ENCODE measurements at places on chromosomes 6 and 20. TPM values are rescaled to one million over a fixed set of nuclear protein-coding genes. Genes with fewer than 3 reads are reported as not detected.

DNA sequence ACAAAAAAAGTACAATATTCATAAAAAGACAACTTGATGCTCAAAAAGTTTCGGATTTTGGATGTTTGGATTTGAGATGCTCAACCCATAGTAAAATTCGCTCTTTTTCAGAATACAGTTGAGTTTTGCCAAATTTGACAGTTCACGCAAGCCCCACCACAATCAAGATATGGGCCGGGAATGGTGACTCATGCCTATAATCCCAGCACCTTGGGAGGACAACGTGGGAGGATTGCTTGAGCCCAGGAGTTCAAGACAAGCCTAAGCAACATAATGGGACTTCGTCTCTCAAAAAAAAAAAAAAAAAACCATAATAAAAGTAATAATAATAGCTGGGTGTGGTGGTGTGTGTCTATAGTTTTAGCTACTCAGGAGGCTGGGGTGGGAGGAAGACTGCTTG is 51.3 kb downstream of the PHF20 start:
- no peak for DNase-seq

DNA sequence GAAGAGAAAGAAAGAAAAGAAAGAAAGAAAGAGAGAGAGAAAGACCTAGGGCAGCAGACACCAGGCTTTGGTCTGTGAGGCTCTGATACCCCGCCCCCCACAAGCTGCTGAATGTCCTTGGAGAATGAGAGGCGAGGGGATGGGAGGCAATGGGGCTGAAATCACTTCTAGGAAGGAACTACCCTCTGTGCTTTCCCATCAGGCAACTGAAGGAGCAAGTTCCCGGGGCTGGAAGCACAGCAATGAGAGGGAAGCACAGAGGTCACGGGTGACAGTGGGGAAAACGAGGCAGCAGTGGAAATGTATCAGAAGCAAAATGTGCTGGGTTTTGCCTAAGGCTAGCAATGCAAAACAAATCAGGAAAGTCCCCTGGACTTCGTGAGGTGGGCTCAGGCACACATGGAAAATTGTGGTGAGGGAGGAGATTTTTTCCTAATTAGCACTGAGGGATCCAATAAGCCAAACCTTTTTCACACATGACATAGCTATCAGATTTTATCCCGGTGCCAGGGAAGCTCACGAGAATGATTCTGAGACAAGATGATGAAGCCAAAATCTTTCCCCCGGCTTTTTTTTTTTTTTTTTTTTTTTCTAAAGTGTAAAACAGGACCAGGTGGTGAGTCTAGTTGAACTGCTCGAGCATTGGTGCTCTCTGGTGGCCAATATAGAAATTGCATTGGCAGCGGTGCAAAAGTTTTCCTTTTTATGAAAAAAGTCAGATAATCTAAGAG is 16.8 kb upstream of the ARFGEF2 start:
- DNase-seq: no peak

DNA sequence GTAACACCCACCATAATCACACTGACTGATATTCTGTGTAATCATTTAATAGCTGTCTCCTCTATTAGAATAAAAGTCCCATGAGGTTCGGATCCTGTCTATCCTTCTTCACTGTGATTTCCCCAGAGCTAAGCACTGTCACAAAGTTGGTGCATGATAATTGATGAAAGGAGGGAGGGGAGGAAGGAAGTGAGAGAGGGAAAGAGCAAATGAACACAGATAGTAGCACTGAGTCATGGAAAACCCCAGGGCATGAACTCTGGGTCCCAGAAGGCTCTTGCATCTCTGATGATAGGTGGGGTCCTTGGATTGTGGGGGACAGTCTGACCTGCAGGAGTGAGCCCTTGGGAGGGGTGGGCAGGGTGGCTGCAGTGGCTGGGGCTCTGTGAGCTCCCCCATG is 294.1 kb downstream of the LRFN2 start:
- no peak for DNase-seq

DNA sequence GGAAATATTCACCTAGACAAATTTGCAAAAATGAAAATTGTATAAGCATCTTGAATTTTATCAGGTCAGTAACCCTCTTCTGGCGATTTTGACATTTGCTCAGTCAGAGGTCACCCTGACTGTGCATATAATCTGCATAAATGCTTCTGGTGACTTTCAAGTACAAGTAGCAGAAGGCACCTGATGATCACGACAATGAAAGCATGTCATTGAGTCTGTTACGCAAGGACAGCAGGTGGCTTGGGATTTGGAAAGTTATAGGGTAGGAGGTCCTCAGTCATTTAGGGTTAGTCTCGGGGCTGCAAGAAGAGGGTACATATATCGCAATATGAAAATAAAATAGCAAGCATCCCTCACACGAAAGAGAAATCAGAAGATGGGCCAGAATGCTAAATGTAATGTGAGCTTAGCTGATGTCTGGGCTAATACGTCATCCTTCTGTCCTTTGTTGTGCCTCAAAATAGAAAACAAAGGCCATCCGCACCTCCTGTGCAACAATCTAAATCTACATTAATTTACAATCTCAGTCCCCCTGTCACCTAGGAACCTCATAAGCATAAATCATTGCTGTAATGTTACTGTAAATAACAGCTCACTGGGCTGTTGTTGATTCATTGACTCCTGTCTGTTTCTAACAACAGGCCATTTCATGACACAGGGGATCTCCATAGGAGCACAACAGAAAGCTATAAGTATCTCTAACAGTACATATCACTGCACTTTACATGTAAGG is 155.2 kb upstream of the RSPO3 start:
- no peak for DNase-seq

DNA sequence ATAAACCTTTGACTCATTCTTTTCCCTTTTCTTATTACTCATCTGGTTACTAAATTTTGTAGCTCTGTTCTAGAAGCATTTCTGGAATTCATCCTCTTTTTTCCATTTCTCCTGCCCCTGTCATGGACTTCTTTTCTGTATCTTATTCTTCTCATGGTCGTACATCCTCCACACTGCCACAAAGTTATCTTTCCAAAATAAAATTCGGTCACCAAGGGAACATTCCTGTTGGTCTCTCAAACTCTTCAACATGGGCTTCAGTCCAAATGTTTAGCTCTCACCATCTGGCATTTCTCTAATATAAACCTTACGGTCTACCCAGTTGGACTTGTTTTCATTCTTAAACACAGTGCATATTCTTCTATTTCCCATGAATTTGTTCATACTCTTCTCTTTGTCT is 428.8 kb upstream of the ID4 start:
- no peak for DNase-seq

DNA sequence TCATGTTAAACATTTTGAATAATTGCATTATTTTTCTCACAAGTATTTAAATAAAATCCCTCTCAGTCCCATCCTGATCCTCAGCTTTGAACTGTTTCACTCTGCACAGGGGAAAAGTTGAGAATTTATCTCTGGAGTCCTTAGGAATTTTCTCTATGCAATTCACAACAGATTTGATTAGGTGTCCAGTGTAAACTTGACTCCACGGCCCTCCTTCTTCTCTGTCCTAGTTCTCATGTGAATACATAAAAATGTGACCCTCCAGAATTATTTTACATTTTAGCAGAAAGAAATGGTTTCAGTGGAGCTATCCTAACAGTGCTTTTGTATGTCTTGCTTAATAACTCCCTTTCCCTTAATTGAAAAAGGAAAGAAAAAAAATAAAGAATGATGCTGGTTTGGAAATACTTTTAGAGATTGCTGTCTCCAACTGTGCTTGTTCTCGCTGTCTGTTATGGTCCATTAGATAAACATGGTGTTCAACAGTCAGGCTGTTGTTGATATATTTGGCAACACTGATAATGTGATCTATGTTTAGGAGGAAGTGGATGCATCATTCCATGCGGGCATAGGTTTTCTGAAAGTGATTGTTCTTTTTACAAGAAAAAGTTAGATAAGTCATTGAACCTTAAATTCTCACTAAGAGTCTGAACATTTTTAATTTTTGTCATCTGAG is 599.4 kb upstream of the CITED2 start:
- no peak for DNase-seq

GRCh38 chr6:158206740-158207421 is 38.7 kb downstream of the GTF2H5 start:
- no peak for DNase-seq

- no peak for DNase-seq
These were observed 56.6 kb downstream of the SLC23A2 start for GRCh38 chr20:4944518-4945313.

- DNase-seq: no peak
These were observed 18.3 kb downstream of the RAET1L start for GRCh38 chr6:150006961-150007464.

DNA sequence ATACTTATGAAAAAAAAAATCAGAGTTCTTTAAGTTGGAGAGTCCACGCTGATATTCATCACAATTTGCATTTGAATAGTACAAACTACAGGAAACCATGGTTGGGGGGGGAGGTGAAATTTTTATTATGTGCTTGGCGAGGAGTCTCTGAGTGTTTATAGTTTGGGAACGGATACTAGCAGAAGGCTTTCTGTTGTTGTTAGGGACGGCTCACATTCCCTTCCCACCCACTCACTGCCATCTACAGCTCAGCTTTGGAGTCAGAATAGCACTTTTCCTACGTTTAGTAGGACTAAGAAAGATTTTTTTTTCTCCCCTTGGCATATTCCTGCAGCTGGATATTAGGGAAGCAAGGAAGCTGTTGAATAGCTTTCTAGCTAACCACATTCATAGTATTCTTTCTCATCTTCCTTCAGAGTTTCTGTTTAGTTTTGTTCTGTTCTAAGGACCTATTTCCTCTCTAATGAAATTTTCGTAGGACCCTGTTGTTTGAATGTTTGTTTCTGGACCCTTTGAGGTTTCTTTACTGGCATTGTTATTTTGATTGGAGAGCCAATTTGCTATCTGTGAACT is 235.1 kb upstream of the ZNF217 start:
- no peak for DNase-seq

DNA sequence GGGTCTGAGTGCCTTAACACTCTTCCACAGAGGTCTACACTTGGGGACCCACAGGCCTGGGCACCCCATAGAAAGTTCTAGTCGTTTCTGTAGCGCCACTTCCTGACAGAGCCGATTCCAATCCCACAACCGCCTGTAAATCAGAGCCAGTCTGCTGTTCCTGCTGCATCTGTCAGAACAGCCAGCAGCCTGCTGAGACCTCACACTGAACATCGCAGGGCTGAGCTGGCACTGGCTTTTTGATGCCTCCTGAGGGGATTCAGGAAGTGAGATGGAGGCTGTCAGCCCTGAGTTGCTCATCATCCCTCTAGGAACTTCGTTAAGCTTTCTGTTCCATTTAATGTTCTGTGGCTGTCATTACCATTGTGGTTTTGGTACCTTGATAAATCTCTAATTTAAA is 48.9 kb downstream of the DCBLD1 start:
- no peak for DNase-seq

DNA sequence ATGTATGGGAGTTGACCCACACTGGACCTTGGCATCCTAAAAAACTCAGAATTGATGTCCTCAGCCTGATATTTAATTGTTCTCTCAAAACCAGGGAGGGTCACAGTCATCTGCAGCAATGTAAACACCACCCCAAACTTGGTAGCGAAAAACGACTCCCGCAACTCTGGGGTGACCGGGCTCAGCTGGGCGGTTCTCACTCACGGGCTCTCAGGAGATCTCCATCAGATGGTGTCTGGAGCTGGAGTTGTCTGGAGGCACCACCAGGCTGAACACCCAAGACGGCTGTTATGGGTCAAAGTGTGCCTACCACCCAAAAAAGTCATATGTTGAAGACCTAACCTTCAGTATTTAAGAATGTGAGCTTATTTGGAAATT is 50.9 kb upstream of the NXT1 start:
- no peak for DNase-seq

DNA sequence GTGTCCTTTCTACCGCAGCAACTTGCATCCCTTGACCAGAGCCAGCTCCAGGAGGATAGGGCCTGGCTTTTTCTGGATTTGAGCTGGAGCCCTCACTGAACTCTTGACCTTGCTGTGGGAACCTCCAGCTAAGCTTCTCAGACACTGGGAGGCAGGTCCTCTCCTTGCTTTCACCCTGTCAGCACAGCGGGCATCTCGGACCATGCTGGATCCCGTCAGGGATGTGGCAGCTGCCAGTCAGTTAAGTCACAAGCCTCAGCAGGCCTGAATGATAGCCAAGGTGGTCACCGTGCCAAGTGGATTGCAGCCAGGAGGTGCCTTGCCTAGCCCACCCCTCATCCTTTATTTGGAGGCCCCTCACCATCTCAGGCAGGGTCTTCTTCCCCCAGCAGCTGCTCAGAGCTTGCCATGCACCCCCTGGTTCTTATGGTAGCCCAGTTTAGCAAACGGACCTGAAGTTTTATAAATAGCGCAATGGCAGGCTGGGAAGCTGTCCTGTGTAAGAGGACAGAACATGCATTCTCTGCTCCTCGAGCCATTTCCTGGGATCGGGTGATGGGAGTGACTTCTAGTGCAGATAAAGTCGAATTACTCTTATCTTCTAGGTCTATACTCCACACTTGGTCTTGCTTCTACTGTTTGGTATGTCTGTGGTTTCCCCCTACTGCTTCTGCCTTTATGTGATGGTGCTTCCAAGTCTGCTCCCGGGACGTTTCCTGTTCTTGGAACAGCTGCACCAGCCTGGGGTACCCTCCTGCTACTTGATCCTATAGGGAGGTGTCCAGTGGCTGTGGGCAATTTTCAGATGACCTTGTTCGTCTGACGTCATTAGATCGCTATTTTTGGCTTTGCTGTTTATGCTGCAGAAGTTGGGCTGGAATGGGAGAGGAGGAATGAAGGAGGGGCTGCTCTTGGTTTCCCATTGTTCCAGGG is 7.1 kb upstream of the MYLK2 start:
- DNase-seq: no peak

DNA sequence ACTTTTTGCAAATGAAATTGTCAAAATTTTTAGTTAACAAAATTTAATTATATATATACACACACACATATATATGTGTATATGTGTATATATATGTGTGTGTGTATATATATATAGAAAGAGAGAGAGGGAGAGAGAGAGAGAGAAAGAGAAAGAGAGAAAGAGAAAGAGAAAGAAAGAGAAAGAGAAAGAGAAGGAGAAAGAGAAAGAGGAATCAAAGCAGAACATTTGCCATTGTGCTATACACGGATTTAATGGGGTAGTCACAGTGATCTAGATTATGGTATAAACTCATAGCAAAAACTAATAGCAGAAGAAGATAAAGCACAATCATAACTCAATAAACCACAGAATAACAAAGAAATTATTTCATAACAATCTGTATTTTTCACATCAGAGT is 126.7 kb downstream of the DST start:
- DNase-seq: no peak

DNA sequence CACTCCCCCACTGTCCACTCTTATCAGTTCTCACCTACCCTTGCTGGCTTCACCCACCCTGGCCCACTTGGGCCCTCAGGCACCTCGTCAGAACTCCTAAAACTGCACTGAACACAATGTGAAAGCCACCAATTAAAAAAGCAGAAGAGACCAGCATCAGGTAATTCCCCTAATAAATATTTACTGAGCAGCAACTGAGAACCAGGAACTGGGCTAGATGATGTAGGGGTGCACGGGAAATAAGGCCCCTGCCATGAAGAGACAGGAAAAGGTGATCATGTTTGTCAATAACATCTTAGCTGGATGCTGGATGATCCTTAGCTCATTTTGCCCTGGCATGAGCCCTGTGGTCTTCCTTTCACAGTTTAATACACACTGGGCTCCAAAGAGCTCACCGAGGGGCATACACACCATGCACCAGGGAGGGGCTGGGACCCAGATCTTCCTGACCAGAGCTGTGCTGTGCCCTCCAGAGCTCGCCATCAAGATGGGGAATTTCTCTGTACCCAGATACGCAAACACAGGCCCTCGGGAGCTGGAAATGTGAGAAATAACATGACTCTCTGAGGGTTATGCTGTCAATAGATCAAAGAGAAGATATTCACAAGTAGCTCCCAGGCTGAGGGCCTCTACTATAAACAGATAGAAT is 113.6 kb upstream of the SLC22A16 start:
- DNase-seq: no peak

The COX4I2 gene
- not detected for total RNA-seq

The LHFPL5 gene
- not detected for total RNA-seq

Data from left lobe of liver (tissue), 2 donors.